CD4-positive, alpha-beta memory T cell (primary cell): ENCODE measurements at places on chromosomes 7 and 10. TPM values are rescaled to one million over a fixed set of nuclear protein-coding genes. Genes with fewer than 3 reads are reported as not detected.

GRCh38 chr7:1810961-1811849, 141.1 kb downstream of the ELFN1 start:
- no peaks in the 10 kb centered on the region for H3K4me1 ChIP-seq
- no peak overlapping the region for H3K4me3 ChIP-seq
- H3K36me3 ChIP-seq, result no peaks in the 10 kb centered on the region
- H3K27me3 ChIP-seq, result no peaks in the 10 kb centered on the region

- no peaks in the 10 kb centered on the region for H3K36me3 ChIP-seq
- no peak overlapping the region for H3K4me3 ChIP-seq
- H3K4me1 ChIP-seq, result no peaks in the 10 kb centered on the region
Measured at GRCh38 chr7:151141855-151142685, 25.4 kb downstream of the GBX1 start.

The AGR2 gene
- total RNA-seq, result not detected

The DENND2A gene
- not detected for total RNA-seq
